Endothelial cell of umbilical vein (primary cell): ENCODE measurements at places on chromosomes 2 and 18. TPM values are rescaled to one million over a fixed set of nuclear protein-coding genes. Genes with fewer than 3 reads are reported as not detected.

DNA sequence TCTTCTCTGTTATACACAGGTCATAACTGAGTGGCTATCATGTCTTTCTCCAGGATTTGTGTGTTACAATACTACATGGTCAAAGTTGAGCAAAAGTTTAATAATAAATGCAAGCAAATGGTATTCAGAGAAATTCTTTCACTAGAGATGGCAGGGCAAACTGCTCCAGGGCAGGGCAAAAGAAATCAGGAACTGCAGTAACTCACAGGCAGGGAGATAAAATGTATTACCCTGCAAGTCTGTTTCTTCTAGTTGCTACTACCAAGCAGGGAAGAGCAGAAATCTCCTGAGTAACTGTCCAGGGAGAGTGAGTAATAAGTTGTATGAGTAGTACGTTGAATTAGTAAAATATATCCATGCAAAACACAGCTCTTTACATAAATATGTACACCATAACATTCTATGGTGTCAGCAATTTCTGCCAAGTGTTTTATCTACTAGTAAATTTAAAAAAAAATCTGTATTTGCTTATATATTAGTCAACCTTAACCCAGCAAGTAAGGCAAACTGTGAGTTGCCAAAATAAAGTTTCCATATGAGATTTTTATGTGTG is 404.1 kb downstream of the ZEB2 start:
- H3K36me3 ChIP-seq: no peaks in the 10 kb centered on the region
- H3K27me3 ChIP-seq: no peaks in the 10 kb centered on the region
- H3K4me1 ChIP-seq: peaks cover 10% of the 10 kb centered on the region

The REG1A gene
- not detected in 2 replicates for total RNA-seq

DNA sequence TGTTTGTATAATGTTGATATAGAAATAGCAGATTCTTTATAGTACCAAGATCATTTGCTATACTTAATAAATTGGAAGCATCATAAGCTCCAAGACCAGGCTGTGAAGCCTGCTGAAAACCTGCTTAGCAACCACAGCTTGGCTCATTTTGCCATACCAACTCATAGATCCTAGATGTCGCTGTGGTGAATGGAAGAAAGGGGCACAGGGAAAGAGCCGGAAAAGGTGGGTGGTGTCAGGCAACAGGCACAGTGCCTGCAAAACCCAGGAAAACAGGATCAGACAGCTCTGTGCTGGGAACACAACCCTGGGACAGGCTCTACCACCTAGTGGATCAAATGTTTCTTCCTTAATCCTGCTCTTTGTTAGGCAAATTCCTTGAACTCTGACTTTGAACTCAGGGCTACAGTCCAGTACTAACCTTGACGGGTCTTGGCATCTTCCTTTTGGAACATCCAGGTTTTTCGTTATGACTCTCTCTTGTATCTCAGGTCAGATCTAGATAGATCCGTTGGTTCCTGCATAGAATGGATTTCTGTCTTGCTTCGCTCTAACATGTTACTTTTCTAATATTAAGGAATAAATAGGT is 31.6 kb downstream of the TWSG1 start:
- DNase-seq: peak; percentile 79
- no peaks in the 10 kb centered on the region for H3K27me3 ChIP-seq
- H3K27ac ChIP-seq: no peak overlapping the region
- H3K4me3 ChIP-seq: no peak overlapping the region

DNA sequence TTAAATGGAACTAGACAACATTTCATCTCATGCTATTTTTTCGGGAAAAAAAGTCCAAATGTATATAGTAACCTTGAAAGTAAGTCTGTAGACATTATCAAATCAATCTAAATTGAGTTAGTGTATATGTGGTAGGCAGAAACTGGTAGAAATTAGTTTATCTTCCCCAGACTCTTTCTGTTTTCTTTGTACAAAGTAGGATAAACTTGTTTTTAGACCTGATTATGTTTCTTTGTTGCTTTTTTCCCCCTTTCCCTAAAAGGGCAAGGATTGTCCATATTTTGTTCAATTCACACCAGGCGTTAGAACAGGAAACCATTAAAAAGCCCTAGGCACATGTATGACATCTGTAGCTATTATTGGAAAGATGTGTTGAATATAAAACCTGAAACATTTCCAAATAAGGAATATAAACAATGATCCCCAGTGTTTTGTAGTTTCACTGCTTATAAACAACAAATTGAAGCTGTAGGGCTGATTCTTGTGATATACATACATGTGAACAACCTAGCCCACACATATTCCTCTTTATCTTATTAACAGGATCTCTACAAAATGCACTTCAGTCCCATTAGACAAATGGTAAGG is 528.3 kb downstream of the PARD3B start:
- no peaks in the 10 kb centered on the region for H3K36me3 ChIP-seq
- no peaks in the 10 kb centered on the region for H3K27me3 ChIP-seq
- H3K27ac ChIP-seq: no peak overlapping the region
- H3K4me3 ChIP-seq: no peak overlapping the region
- DNase-seq: peak; percentile 75

DNA sequence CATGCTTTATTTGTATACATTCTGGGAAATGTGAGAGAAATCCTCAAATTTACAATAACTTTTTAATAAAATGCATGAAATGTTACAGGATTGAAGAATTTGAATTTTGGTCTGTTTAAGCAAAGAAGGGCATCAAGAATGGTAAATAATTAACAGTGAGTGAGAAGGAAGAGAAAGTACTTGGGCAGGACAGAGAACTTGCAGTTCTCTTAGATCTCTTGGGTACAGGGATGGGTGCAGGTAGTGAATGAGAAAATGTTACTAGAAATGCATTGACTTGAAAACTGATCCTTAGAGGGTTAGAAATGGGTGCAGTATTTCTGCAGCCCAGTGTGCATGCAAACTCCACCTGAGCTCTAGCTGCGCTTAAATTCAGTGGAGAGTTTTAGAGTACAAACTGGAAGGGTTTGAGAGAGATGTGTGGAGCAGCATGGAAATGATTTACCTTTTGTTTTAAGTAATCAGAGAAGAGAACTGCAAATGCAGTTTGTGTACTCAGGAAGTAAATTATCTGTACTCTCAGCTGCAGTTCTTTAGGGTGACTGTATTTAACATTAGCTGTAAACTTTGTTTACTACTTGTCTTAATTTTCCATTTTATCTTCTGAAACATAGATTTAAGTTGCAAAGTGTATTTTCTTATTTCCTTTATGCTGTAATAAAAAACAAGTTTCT is 51.0 kb upstream of the RAB27B start:
- peaks cover 16% of the 10 kb centered on the region for H3K4me1 ChIP-seq
- no peaks in the 10 kb centered on the region for H3K27me3 ChIP-seq
- no peak overlapping the region for H3K4me3 ChIP-seq

DNA sequence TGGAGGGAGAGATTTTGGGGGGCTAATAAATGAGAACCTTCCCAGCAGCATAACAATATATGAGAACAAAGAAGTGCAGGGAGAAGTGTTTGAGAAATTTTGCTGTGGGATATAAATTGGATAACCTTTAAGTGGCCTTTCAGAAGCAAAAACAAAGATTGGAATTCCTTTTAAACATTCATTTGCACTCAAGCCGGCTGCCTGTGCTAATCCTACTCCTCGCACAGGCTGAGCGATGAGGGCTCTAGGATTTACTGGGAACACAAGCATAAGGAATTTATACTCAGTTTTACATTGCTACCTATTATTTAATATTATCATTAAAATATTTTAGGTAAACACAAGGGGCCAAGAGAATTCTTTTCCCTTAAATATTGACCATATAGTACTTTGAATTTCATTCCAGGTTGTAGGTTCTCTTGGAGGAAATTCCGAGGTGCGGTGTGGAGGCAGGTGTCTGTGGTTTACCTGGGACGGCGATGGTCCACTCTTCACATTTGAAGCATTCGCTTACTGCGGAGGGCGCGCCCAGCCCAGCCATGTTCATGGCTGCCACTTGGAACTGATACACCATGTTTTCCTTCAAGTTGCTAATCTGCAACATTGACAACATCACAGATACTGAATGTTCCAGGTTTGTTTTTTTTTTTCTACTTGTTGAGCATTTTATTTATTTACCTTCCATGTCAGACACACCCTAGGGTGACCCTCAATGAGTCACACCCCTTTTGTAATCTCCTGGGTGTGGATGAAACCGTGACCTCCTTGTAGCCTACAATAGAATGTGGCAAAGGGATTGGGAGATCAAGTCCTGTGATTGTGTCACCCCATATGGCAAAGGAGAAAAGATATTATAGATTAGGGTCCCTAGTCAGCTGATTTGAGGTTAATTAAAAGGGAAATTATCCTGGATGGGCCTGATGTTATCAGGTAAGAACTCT is 100.1 kb downstream of the MYOM1 start:
- DNase-seq: no peak
- H3K4me3 ChIP-seq: no peak overlapping the region
- no peak overlapping the region for H3K27ac ChIP-seq
- H3K4me1 ChIP-seq: no peaks in the 10 kb centered on the region
- H3K36me3 ChIP-seq: no peaks in the 10 kb centered on the region
- no peaks in the 10 kb centered on the region for H3K27me3 ChIP-seq

- no peak overlapping the region for H3K4me3 ChIP-seq
- H3K36me3 ChIP-seq: no peaks in the 10 kb centered on the region
- H3K27me3 ChIP-seq: no peaks in the 10 kb centered on the region
- no peak for DNase-seq
Measured at GRCh38 chr2:37357530-37357929, 13.1 kb downstream of the QPCT start.

GRCh38 chr2:86393521-86394491 is 47.4 kb upstream of the KDM3A start:
- H3K27me3 ChIP-seq: peaks cover under 1% of the 10 kb centered on the region
- no peak overlapping the region for H3K27ac ChIP-seq
- H3K4me3 ChIP-seq: no peak overlapping the region

The PTPRN gene
- not detected in 2 replicates for total RNA-seq

GRCh38 chr18:61850756-61851155 is 42.1 kb downstream of the RNF152 start:
- H3K36me3 ChIP-seq: no peaks in the 10 kb centered on the region
- no peak for DNase-seq
- H3K4me1 ChIP-seq: no peaks in the 10 kb centered on the region
- no peaks in the 10 kb centered on the region for H3K27me3 ChIP-seq
- H3K4me3 ChIP-seq: no peak overlapping the region

DNA sequence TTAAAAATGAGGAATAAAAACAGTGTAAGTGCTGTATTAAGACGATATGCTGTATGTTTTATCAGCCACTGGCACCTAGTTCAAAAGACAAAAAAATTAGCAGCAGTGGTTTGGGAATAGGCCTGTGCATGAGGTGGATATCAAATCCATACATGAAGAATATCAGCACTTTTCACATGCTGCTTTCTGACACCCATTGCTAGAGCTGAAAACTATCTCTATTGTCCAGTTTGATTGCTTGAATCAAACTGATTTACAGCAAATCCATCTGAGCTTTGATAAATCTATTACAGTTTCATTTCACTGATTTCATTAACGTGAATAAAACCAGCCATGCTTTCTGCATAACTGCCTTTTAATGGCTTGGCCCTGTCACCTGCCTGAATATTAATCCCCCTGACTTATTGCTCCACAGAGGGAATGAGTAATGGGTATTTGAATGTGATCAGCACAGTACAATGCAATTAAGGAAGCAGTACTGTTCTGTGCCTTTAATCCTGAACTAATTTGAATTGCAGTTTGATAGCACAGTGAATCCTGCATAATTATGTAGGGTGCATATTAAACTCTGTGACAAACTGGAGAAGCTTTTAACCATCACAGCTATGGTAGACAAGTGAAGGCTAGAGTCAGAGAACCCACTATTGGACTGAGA is 154.0 kb downstream of the GPD2 start:
- H3K4me1 ChIP-seq: no peaks in the 10 kb centered on the region
- no peaks in the 10 kb centered on the region for H3K27me3 ChIP-seq
- H3K4me3 ChIP-seq: no peak overlapping the region
- H3K36me3 ChIP-seq: no peaks in the 10 kb centered on the region
- no peak overlapping the region for H3K27ac ChIP-seq
- no peak for DNase-seq

DNA sequence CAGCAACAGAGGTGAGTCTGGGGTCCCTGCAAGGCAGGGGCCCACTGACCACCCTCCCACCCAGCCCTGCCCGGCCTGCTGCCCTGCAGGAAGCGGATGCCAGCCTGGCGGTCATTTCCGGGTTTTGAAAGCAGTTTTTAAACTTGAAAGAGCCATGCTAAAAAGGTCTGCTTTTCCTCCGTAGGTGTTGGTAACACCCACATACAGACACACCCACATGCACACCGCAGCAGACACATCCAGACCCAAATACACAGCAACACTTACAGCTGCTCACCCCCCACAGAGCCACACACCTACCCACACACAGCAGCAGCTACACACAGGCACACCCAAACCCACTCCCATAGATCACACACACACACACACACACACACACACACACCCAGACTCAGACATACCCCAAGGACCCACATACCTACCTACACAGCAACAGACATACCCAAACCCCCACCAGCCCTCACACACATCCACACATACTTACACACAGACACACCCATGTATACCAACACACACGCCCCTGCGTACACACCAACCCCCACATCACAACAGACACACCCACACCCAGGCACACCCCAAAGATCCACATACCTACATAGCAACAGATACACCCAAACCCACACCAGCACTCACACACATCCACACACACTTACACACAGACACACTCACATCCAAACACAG is 7.6 kb downstream of the ZFP36L2 start:
- H3K27me3 ChIP-seq: no peaks in the 10 kb centered on the region
- peak; percentile 53 for DNase-seq
- H3K36me3 ChIP-seq: peaks cover 2% of the 10 kb centered on the region

GRCh38 chr2:73083886-73084800 is 12.6 kb upstream of the SFXN5 start:
- no peaks in the 10 kb centered on the region for H3K27me3 ChIP-seq
- peaks cover 6% of the 10 kb centered on the region for H3K36me3 ChIP-seq
- peak; percentile 83 for DNase-seq
- peak overlapping the region; percentile 40 for H3K27ac ChIP-seq

The VWA3B gene
- not detected in 2 replicates for total RNA-seq

- H3K27ac ChIP-seq: no peak overlapping the region
- DNase-seq: no peak
- H3K36me3 ChIP-seq: no peaks in the 10 kb centered on the region
- no peak overlapping the region for H3K4me3 ChIP-seq
- H3K27me3 ChIP-seq: no peaks in the 10 kb centered on the region
- peaks cover 11% of the 10 kb centered on the region for H3K4me1 ChIP-seq
Measured at GRCh38 chr2:231332388-231332787, 63.1 kb upstream of the B3GNT7 start.

GRCh38 chr2:88227446-88227845 is 57.3 kb downstream of the THNSL2 start:
- H3K36me3 ChIP-seq: no peaks in the 10 kb centered on the region
- DNase-seq: no peak
- H3K27me3 ChIP-seq: no peaks in the 10 kb centered on the region
- H3K4me3 ChIP-seq: no peak overlapping the region
- no peak overlapping the region for H3K27ac ChIP-seq

GRCh38 chr2:23692851-23693605 is 233.9 kb downstream of the ATAD2B start:
- H3K27ac ChIP-seq: no peak overlapping the region
- H3K27me3 ChIP-seq: no peaks in the 10 kb centered on the region
- H3K4me1 ChIP-seq: no peaks in the 10 kb centered on the region
- DNase-seq: no peak
- no peak overlapping the region for H3K4me3 ChIP-seq
- no peaks in the 10 kb centered on the region for H3K36me3 ChIP-seq

GRCh38 chr2:46569061-46569560 is 89.7 kb downstream of the TMEM247 start:
- H3K4me1 ChIP-seq: no peaks in the 10 kb centered on the region
- H3K4me3 ChIP-seq: no peak overlapping the region
- peaks cover 2% of the 10 kb centered on the region for H3K36me3 ChIP-seq
- H3K27ac ChIP-seq: no peak overlapping the region

The MAP3K19 gene
- not detected in 2 replicates for total RNA-seq

The GCG gene
- total RNA-seq: not detected in 2 replicates

The NAPG gene
- 34.1 and 34.7 TPM in 2 replicates for total RNA-seq
